NK-92 treated with Interleukin-12 subunit alpha and Interleukin-12 subunit beta, amount 100 ng/mL, for 24 hours (cell line): ENCODE measurements at places on chromosomes 4 and X.

- DNase-seq: no peak
Observed at GRCh38 chrX:39595977-39596376, 501.8 kb downstream of the BCOR start.

DNA sequence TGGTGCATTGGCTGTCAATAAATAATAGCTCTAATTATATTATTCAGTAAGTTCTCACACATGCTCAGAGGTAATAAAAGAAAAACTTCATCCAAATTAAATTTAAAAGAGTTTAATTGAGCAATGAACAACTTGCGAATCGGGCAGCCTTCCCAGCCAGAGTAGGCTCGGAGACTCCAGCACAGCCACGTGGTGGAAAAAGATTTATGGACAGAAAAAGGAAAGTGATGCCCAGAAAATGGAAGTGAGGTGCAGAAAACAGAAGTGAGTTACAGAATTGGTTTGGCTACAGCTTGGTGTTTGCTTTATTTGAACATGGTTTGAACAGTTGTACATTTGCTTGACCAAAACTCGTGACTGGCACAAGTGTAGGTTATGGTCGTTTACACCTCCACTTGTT lies 13.6 kb upstream of the BOD1L1 start:
- DNase-seq: no peak

DNA sequence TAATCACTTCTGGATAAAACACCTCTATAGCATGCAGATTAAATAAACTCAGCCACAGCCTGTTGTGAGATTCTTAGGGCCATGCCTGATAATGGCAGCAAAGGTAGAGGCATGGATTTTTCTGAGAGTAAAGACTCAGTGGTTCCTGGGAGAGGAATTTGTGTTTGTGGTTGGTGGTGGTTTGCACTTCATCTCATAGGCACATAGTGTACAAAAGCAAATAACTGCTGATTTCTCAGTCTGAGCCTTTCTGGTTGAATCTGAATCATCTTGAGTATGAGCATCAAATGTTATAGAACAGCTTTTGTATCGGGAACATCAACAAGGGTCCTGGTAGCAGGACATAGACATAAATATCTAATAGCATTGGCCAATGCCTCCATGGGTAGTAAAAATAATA lies 274.3 kb downstream of the FRMPD4 start:
- DNase-seq: no peak

- no peak for DNase-seq
Observed at GRCh38 chr4:113952452-113953029, 26.9 kb downstream of the ARSJ start.

DNA sequence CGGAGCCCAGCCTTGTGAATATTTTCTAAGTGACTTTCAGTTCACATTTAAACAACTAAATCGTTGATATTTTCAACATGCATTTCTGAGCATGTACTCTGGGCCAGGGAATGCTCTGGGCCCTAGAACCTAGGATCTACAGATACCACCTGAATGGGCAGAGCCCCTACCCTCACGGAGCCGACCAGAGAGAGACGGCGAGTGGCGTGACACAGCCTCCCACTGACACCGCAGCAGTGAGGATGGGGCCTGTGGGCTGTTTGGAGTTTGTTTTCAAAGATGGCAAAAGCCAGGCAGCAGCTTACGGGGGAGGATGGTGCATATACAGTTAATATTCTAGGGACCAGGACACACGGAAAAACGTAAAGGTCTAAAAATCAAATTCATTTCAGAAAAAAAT lies 17.7 kb downstream of the NELFA start:
- no peak for DNase-seq

- no peak for DNase-seq
Observed at GRCh38 chr4:122689972-122690371, 42.5 kb upstream of the BBS12 start.

GRCh38 chr4:43379016-43379415 lies 486.5 kb downstream of the GRXCR1 start:
- DNase-seq: no peak

DNA sequence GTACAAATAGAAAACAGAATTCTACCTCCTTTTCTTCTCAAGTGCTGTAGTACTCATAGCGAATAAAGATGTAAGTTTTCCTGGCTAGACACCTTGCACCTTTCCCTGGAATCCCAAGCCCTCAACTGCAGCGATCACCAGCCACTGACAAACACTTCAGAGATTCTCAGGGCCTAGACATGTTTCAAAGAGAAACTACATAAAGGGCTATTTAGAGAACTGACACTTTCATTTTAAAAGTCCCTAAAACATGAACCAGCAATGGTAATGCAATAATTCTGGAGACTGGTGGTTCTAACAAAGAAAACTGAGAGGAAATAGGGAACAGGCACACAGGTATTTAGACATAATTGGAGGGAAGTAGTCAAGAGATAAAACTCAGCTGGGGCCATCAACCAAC lies 35.7 kb downstream of the FANCB start:
- DNase-seq: no peak

- DNase-seq: no peak
Observed at GRCh38 chrX:18828832-18829404, 121.5 kb downstream of the PPEF1 start.

DNA sequence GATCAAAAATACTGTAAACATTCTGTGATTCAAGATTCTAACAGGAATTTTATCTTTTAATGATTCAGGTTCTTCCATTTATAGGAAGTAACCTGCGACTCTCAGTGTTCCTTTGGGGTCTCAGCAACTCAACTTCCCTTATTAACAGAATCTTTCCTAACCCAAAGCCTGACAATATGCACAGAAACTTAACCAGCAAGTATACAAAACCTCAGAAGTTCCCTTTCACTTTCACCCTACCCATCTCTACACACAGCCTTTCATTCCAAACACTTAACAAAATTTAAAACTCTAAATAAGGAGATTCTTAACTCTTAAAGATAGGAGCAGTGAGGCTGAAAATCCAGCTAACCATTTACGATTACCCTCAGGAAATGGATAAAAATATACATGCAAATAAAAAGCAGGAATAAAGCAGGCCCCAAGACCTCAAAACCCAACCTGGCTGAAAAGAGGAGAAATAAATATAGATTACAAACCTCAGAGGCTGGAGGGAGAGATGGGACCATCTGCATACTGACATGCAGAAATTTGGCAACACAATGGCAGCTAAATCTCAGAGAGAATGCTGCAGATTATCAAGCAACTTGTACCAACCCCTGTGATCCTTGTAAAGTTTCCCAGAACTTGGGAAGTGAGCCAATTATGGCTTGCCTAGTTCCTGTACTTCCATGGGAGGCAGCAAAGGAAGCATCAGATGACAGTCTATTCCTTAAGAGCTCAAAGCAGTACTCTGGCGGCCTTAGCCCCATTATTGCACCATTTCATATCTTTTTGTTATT lies 101.0 kb downstream of the ATP11C start:
- DNase-seq: no peak

GRCh38 chr4:19375931-19376330 lies 875.8 kb upstream of the SLIT2 start:
- DNase-seq: no peak

DNA sequence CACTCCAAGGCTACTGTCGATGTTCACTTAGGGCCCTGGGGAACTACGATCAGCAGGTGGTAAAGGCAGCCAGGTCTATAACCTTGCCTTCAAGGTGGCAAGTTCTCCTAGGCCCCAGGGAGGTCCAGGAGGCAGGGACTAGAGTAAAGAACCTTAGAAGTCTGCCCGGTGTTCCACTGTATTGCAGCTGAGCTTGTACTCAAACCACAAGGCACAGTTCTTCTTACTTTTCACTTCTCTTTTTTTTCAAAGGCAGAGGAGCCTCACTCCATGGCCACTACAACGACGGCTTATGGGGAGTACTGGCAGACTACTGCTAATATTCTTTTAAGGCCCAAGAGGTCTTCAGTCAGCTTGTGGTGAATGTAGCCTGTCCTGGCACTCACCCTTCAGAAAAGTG lies 78.8 kb upstream of the GPR174 start:
- no peak for DNase-seq

DNA sequence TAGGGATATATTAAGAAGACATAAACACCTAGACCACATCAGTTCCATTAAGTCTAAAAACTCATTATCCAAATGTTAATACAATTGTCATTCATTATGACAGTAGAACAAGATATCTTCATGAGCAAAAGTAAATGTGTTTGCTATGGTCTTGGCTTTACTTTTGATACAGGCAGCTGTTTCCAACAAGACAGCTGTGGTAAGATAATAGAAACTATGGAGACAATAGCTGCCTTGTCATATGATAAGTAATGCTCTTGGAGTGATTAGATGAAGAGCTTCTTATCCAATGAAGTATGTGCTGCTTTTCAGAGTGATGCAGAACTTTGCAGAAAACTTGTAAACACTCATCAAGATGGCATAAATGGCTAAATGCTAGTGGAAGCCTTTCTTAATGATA lies 1066.0 kb downstream of the FSTL5 start:
- DNase-seq: no peak

GRCh38 chr4:85707611-85708010 lies 232.7 kb downstream of the ARHGAP24 start:
- DNase-seq: no peak

DNA sequence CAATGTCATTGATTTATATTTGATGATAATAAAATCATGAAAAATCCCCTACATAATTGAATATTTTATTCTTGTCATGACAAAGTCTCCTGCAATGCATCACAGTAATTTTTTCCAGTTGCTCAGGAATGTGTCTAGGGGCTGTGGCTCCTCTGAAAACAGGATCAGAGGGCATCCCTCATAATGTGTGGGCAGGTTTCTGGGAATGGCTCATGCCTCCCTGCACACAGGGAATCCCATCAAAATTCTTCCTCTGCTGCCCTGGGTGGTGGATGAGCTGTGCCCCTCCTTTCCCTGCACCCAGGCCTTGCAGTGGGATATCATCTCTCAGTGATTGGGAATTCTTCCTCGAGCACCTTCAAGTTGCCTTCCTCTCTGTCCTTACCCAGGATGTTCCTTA lies 20.4 kb upstream of the PUDP start:
- DNase-seq: no peak

DNA sequence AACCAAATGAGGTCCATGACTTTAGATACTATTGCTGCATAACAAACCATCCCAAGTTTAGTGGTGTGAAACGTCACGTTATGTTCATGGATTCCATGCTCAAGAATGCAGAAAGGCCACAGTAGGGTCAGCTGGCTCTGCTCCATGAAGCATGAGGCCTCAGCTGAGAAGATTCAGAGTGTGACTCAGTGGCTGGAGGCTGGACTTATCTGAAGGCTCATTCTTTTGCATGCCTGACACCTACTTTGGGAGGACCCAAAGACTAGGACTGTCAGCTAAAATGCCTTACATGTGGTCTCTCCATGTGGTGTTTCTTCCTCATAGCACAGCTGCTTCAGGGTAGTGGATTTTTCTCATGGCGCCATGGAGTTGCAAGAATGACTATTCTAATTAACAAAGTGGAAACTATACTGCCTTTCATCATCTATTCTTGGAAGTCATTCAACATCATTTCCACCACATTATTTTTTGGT lies 11.5 kb upstream of the CCDC149 start:
- no peak for DNase-seq

DNA sequence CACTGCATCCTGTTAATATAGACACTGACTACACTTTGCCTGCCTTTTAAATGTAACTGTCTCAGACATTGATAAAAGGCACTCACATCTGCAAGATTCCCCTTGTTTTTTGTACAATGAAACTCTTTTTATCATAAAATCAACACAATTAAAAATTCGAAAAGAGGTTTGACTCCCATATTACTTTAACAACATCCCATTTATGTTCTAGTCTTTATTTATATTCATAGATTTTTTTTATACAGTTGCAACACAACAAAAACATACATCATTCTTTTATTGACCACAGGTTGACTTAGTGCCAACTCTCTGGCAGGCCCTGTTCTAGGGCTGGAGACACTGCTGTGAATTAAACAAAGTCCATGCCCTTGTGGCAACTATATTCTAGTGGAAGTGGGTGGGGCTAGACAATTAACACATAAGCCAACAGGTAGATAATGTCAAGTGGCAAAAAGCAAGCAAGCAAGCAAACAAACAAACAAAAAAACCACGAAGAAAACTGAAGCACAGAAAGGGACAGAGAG lies 36.8 kb downstream of the ANK2 start:
- no peak for DNase-seq

GRCh38 chr4:130233377-130234047 lies 1137.6 kb downstream of the C4orf33 start:
- no peak for DNase-seq

DNA sequence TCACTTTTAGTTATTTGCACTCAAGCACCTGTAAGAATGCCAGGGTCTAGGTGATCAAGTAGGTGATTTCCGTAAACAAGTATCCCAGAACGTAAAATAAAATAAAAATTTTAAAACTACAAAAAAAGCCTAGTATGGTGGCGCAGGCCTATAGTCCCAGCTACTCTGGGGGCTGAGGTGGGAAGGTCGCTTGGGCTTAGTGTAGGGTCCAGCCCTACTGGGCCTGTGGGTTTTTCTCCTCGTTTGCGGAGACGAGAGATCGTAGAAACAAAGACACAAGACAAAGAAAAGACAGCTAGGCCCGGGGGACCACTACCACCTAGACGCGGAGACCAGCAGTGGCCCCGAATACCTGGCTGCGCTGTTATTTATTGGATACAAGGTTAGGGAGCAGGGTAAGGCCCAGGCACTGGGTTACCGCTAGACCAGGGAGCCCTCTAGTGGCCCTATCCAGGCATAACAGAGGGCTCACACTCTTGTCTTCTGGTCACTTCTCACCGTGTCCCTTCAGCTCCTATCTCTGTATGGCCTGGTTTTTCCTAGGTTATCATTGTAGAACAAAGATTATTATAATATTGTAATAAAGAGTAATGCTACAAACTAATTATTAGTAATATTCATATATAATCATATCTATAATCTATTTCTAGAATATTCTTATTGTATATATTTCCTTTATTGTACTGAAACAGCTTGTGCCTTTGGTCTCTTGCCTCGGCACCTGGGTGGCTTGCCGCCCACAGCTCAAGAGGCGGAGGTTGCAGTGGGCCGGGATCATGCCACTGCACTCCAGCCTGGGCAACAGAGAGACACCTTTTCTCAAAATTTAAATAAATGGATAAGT lies 38.4 kb downstream of the SAGE1 start:
- no peak for DNase-seq

GRCh38 chr4:155668707-155669220 lies 2.1 kb downstream of the GUCY1A1 start:
- DNase-seq: no peak

DNA sequence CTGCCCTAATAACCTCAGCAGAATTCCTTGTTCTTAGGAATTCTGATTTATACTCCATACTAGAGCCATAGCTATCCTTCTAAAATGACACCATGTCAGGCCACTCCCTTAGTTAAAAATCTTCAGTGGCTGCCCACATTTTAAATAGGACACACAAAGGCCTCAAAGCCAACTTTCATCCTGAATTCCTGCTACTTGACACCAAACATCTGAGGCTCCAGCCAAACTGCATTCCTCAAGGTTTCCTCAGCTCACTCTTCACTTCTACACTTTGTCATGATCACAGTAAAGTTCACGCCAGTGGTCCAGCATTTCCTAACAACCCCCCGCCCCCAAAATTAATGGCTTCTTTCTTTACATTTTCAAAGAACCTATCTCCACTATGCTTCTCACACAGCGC lies 124.3 kb downstream of the ADGRA3 start:
- no peak for DNase-seq

GRCh38 chr4:136025540-136025939 lies 1506.8 kb downstream of the PCDH18 start:
- no peak for DNase-seq
